ENCODE measurements at places on chromosomes 12 and 14.

GRCh38 chr12:94962670-94963069 lies 40.8 kb downstream of the NDUFA12 start:
- DNase-seq: no peak

GRCh38 chr14:103546652-103547454 lies 15.6 kb downstream of the BAG5 start:
- peak; percentile 80 for DNase-seq

GRCh38 chr12:133057446-133057845 lies 20.1 kb downstream of the ZNF84 start:
- DNase-seq: no peak

- DNase-seq: no peak
Observed at GRCh38 chr12:52169886-52170285, 21.9 kb downstream of the KRT80 start.

- DNase-seq: no peak
Observed at GRCh38 chr12:124763594-124763979, 100.1 kb downstream of the SCARB1 start.

DNA sequence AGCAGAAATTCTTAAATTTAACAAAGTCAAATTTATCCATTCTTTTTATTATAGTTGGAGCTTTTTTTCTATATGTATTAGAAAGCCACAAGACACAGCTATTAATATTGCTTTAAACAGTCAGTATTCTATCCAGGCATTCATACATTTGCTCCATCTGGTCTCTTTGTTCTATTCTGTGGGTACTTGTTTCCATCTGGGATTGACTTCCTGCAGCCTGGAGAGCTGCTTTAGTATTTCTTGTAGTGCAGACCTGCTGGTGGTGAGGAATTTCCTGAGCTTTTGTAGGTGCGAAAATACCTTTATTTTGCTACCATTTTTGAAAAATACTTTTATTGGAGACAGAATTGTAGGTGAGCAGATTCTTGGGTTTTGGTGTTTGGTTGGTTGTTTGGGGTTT lies 29.0 kb downstream of the CCDC60 start:
- DNase-seq: no peak

GRCh38 chr14:74302152-74302628 lies 544 bp downstream of the ABCD4 start:
- DNase-seq: peak; percentile 63

DNA sequence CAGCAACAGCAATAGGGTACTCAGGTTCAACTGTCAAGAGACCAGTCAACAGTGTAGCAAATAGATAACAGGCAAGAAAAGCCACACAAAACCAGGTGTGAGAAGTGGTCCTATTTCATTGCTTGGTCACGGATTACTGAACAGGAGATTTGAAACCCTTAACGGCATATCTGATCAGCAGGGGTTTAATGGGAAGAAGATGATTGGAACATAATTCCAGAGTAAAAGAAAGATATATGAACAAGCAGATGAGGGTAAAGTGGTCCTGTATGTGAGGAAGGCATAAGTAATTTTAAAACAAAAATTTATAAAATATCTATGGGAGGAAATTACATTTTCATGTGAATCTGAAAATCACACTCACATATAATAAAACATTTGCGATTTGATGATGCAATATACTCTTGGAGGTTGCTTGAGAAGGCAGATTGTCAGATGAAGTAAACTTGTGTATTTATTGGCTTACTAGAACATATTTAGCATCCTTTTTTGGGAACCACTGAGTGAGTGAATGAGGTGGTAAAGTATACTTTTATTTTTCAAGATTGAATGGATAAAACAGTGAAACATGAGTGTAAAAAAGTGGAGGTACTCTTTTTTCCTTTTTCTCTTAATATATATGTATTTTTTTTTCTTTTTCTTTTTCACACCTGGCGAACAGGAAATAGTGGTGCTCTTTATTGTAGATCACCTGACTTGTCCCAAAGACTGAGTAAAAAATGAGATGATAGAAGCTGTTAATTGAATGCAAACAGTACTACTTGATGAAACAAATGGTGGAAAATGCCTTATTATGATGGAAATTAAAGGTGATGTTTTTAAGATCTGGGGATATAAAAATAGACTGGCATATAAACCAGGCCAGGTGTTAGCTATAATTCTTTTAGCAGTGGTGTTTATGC lies 21.6 kb upstream of the SDR39U1 start:
- no peak for DNase-seq

DNA sequence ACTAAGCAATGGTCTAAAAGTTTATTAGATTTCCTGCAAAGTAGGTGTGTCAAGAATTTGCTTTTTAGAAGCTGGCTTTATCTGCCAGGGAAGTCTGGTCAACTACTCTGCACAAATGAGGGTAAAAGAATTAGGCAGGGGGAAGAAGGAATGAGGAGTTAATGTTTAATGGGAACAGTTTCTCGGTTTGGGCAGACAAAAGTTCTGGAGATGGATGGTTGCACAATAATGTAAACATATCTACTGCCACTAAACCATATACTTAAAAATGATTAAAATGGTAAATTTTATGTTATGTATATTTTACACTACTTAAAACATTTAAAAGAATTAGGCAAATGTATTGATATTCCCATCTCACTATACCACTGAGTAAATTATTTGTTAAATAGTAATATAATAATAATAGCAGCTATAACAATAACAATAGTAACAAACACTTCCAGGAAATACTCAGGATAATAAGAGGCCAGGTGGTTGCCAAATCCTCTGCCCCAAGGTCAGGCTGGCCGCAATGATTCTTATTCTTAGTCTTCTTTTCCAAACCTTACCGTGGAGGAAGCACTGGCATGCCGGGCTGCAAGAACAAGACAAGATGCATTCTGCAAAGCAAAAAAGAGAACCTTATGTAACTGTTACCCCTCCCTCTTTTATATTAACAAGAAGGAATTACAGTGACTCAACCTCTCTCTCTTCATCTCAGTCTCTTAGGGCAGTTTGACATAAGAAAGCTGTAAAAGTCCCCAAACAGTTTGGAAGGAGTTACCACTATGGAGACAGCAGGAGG lies 13.9 kb downstream of the CS start:
- DNase-seq: no peak

GRCh38 chr14:53016919-53017318 lies 66.1 kb upstream of the FERMT2 start:
- no peak for DNase-seq

All from CD4-positive, alpha-beta T cell treated with Interleukin-10 for 1 hour (primary cell).